ENCODE measurements at places on chromosomes 11 and 22. TPM values are rescaled to one million over a fixed set of nuclear protein-coding genes. Genes with fewer than 3 reads are reported as not detected.

Gene SRPRA
- 75.6 TPM for polyA plus RNA-seq

Gene FAM111B
- 13.2 TPM for polyA plus RNA-seq

Gene CHRM1
- 0.15 TPM for polyA plus RNA-seq

Gene CBLIF
- polyA plus RNA-seq = not detected

Gene MRE11
- polyA plus RNA-seq = 28.0 TPM

Gene OR52N4
- not detected for polyA plus RNA-seq

Gene SAA4
- not detected for polyA plus RNA-seq

Gene ADM
- polyA plus RNA-seq = 9.5 TPM

Gene SPINDOC
- polyA plus RNA-seq = 21.7 TPM

DNA sequence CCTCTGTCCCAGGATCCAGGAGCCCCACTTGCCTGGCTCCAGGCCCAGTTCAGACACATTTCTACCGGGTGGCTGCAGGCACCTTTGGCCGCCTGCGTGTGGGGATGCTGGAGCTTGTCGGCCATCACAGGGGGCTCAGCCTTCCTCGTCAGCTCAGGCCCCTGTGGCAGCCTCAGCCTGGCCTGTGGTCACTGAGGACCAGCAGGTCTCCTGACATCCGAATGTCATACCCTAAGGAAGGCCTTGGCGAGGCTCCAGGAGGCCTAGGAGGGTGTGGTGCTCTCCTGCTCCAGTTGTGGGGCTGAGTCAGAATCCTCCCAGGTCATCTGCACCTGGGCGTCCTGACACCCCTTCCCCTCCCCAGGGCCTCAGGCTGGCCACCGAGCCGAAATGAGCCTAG is 14.9 kb upstream of the SOX10 start:
- DNase-seq = no peak

DNA sequence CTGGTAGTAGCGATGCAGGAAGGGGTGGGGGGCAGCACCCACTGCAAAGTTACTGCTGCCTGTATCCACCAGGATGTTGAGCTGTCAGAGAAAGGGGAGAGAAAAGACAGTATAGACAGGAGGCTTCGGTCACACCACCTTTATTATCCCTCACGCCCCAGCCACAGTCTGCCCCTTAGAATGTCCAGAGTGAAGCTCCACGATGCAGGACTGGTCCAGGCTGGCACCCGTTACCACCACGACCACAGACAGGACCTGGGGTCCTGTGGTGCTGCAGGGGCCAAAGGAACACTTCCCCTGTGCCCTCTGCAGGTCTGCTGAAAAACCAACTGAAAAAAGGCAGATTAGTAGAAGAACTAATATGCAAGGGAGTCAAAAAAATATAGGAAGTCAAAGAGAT is 5.7 kb downstream of the BACE1-AS start:
- no peak for DNase-seq

DNA sequence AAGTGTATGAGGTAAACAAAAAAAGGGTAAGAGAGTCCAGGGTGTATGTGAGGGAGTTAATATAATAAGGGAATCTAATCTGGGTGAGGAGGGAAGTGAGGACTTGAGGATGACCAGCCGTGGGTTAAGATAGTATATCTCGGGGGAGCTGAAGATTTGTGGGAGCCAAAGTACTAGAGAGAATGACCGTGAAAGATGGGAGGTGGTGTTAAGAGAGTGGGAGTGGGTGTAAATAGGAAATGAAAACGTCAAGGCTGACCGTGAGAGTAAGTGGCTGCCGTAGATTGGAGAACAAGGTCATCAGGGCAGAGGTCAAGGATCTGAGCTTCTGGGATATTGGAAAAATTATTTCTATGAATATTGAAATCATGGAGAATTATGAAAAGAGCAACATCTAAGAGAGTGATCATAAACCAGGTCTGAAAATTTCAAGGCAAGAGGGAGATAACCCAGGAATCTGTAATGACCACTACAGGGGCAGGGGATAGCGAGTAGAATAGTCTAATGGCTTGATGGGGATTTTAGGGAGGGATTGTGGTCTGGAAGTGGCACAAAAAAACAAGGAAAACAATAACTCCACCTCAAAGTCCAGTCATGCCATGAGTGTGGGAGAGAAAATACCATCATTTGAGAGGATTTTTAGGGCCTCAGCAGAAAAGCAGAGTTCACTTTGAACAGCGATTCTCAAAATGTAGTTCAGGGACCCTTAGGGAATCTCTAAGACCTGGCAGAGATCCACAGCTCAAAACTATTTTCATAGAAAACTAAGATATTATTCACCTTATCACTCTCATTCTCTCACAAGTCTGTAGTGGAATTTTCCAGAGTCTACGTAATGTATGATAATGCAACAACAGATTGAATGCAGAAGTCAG is 72.0 kb downstream of the PRR5L start:
- no peak for DNase-seq

GRCh38 chr22:28077166-28077565 is 158.1 kb upstream of the PITPNB start:
- no peak for DNase-seq

- no peak for DNase-seq
These were observed 15.4 kb downstream of the SCUBE2 start for GRCh38 chr11:9076046-9076445.

GRCh38 chr11:99154277-99154676 is 133.5 kb downstream of the CNTN5 start:
- DNase-seq = no peak

DNA sequence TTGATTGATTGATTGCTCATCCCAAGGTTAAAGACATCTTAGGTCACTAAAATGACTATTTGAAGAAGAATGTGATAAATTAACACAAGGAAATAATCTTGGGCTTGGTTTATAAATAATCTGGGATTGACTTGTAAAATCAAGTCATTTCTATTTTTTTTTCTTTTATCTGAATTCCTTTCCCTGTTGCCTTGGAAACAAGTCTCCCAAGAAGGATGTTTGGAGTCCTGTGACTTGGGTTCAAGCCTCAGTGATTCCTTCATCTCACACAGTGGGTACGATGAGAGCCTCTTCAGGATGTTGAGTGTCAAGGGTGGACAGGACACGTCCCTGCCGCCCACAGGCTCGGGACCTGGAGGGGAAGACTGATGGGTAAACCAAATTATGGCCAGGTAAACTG is 98.2 kb upstream of the CRYBB3 start:
- DNase-seq = no peak

GRCh38 chr11:10495464-10495786 is 40.4 kb downstream of the AMPD3 start:
- no peak for DNase-seq

DNA sequence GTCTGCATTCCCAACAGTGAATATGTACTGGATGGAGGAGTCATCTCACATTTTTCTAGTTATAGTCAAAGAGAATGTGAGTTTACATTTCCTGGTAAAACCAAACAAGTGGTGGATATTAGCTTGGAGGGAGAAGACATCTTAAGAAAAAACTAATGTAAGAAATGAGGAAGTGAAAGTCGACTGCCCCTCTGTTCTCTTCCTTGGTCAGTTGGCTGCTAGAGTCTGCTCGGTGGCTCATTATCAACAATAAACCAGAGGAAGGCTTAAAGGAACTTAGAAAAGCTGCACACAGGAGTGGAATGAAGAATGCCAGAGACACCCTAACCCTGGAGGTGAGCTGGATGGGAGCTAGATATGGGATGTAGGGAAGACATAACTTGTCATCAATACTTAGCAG is 5.8 kb downstream of the SLC22A9 start:
- DNase-seq = no peak

GRCh38 chr11:60634126-60634525 is 65.3 kb upstream of the MS4A8 start:
- no peak for DNase-seq

GRCh38 chr11:126160345-126161022 is 51.0 kb downstream of the RPUSD4 start:
- no peak for DNase-seq

GRCh38 chr11:127252321-127252720 is 251.8 kb upstream of the KIRREL3 start:
- no peak for DNase-seq

DNA sequence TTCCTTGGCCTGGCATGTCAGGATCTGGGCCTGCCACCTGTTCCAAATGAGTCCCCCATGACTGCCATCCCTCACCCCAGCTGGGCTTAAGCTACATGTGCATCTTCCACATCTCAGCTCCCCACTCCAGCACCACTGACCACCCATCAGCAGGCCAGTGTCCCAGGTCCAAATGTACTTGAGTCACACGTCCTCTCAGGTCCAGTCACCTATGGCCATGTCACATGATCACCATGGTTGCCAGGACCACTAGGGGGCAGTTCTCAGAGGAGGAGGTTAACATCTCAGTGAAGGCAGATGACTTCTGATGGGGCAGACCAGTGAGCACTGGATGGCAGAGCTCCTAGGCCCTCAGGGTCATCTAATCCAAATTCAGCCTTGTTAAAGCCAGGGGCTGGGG is 41.9 kb upstream of the WNT11 start:
- DNase-seq = no peak

- DNase-seq = no peak
These were observed 27.5 kb downstream of the TBC1D22A start for GRCh38 chr22:46789992-46790391.

DNA sequence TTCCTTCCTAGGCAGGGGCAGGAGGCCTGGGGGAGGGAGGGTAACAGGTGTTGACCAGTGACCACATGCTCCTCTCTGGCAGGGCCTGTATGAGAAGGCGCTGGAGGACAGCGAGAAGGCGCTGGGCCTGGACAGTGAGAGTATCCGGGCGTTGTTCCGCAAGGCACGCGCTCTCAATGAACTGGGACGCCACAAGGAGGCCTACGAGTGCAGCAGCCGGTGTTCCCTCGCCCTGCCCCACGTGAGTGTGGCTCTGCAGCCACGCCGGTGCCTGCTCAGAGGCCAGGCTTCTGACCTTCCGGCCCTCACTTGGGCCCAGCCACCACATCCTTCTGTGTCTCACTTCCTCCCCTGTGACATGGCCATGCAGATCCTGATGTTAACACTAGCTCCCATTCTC is 25.8 kb downstream of the ZC3H7B start:
- DNase-seq = no peak

GRCh38 chr11:109697140-109697843 is 275.3 kb downstream of the C11orf87 start:
- DNase-seq = no peak

DNA sequence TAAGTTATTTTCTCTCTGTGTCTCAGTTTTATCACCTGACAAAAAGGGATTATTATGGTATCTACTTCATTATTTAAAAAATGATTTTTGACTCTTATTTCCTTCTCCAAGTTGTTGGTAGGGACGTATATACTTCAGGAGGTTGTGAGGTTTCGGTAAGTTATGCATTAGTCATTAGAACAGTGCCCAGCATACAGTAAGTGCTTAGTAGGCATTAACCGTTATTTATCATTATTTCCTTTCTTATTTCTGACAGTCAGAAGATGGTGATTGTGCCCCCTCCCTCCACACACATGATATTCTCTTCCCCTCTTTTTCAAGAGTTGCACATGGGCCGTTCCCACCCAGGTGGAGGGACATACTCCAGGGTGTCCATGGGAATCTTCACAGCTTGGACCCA is 36.1 kb downstream of the SLCO2B1 start:
- no peak for DNase-seq

GRCh38 chr11:128916681-128917080 is 25.5 kb downstream of the KCNJ5 start:
- no peak for DNase-seq

DNA sequence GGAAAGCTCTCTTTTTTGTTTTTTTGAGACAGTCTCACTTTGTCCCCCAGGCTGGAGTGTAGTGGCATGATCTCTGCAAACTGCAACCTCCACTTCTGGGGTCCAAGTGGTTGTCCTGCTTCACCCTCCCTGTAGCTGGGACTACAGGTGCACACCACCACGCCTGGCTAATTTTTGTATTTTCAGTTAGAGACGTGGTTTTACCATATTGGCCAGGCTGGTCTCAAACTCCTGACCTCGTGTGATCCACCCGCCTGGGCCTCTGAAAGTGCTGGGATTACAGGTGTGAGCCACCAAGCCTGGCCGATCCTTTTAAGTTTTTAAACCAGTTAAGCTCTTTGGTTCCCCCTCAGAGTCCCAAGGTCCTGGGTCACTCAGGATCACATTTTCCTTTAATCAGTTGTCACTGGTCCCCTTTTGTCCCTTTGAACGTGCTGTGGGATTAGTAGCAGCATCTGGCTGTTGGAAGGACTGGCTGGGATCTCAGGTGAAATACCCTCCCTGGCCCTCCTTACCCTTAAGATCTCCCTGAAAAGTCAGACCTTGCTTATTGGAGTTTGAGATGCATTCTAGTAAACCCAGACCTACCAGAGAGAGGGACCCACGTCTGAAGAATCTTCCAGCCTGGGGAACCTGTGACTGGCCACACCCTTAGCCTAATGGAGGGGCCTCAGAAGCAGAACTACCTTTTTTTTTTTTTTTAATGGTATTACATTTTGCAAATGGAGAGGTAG is 8.1 kb downstream of the MALAT1 start:
- DNase-seq = peak; percentile 76

DNA sequence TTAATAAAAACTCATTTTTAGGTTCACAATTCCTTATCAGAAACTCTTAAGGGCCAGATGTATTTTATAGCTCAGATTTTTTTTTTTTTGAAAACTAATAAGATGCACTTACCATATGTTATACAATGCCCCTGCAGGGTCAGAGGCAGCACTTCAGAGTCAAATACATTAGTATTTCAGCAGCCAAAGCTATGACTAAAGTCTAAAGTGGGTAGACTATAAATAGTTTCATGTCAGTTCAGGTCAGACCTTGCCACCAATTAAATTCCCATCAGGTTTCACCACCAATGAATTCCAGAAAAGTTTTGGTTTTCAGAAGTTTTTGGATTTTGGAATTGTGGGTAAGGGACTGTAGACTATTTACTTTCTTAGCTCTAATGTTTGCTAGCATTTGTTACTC is 75.9 kb downstream of the FAM83F start:
- no peak for DNase-seq

DNA sequence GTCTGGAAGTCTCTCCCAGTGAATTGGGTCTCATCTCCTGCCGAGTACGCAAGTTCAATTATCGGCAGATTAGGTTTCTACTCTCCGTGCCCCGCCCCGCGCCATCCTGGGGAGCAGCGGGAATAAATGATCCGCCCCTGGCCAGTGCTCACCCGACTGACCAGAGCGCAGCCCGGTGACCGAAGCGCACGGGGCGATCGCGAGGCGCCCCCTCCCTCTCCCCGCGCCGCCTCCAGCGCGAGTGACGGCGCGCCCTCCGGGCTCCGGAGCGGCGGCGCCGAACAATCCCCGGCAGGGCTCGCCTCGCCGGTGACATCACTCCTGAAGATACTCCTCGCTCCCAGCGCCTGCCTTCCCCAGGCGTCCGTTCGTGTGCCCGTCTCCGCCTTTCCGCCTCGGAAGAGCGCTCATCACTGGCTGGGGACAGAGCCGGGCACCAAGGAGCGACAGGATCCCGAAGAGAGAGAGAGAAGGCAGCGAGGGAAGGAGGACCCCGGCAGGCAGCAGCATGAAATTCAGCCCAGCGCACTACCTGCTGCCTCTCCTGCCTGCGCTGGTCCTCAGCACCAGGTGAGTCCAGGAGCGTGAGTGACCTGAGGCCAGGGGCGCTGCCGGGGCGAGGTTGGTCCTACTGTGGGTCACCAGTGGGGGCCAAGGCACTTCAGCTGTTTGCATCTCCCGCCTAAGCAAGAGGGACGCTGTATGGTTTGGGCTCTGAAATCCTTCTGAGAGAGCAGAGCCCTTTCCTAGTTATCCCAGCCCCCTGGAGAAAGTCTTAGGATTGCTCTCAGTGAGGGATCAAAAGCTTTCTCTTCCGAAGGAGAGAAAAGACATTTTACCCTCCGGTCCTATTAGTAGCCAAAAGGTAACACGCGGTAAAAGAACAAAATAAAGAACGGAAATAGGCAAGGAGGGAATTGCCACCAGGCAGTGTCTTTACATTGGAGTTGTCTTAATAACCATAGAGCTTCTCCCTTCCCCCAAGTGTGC is at the start of gene LUZP2:
TSS of gene LUZP2 (plus strand) at position 318 of the 990 bp plus-strand sequence.
- DNase-seq = peak; percentile 55
